ENCODE measurements at places on chromosomes 12 and 14.

DNA sequence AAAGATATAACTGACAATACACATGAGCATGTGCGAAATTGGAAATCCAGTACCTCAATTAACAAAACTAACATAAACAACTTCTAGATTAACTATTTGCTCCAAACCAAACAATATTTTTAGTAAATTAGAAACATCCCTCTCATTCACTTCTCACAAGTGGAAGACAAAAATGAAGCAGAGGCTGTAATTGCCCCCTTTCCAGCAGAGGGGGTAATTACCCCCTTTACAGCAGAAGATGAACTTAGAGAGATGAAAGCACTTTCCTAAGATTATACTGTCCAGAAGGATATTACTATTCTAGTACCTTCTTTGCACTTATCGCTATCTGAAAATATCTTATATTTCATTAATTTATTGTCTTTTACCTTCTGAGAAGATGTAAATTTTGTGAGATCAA lies 1025.2 kb downstream of the FSCB start:
- DNase-seq, result no peak

GRCh38 chr12:113766879-113767878 lies 198.9 kb downstream of the RBM19 start:
- no peak for DNase-seq

GRCh38 chr14:106315436-106315835 lies 789.1 kb downstream of the TMEM121 start:
- DNase-seq, result no peak

DNA sequence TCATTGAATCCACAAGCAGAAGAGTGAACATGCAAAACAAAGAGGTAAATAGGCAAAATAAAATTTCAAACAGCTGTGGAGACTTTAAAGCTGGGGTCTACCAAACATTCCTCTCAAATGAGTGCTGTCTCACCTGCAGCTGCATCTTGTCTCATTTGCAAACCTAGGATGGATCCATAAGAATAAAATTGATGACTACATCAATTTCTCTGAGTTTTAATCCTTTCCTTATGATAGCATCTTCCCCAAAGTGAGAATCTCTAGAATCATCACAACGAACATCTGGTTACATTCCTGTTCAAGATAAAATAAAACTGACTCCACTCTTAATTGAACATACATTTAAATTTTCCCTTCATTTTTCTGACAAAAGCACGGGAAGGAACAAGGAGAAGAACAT lies 18.2 kb downstream of the SSTR1 start:
- no peak for DNase-seq

DNA sequence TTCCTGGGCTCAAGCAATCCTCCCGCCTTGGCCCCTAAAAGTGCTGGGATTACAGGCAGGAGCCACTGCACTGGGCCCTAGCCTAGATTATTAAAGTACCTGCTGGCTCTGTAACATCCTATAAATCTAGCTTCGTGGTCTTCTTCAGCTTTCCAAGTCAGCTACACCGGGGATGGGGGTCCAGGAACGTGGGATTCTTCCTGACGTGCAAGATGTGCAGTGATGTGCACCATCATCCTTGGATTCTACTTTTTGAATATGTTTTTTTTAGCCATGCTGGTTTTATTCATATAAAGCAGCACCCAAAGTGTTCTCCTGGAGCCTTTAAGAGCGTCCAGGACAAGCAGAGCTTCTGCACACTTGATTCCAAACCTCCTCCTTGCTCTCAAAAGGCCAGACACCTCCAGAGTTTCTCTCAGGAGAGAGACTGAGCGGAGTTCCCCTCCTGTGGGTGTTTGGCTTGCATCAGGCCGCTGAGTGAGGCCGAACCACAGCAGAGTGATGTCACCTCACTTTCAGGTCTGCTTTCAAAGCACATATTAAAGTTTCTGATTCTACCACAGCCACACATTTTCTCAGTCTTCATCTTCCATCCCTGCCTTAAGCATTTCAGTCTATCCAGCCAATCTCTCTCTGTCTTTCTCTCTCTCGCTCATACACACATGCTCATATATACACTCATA lies 33.4 kb downstream of the VCPKMT start:
- no peak for DNase-seq

DNA sequence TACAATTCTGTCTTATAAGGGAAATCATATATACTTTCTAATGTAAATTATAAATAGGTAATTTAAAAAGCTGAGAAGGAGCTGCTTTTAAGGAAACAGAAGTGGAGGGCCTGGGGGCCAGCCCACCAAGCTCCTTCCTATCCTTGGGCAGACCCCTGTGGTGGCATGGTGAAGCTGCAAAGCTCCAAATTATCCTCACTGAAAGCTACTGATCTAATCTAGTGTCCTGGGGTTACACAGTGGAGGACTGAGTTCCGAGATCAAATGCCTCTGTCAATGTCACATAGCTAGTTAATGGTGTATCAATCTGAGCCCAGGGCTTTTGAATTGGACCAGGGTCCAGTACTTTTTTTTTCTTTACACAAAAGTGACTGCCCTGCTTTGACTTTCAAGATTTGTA lies 355.4 kb downstream of the CEP128 start:
- no peak for DNase-seq

DNA sequence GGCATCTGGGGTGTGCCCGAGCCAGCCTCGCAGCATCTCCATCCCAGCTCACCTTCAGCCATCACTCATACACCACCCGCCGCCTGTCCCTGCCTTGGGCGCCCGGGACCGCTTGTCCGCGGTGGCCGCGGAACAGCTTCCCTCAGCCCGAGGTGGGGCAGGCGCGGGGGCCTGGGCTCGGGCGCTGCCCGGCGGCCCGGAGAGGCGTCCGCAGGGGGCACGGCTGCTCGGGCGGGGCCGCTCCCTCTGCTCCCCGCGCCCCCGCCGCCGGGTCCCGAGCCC lies 430 bp downstream of the SLC41A2 start:
- DNase-seq, result no peak

DNA sequence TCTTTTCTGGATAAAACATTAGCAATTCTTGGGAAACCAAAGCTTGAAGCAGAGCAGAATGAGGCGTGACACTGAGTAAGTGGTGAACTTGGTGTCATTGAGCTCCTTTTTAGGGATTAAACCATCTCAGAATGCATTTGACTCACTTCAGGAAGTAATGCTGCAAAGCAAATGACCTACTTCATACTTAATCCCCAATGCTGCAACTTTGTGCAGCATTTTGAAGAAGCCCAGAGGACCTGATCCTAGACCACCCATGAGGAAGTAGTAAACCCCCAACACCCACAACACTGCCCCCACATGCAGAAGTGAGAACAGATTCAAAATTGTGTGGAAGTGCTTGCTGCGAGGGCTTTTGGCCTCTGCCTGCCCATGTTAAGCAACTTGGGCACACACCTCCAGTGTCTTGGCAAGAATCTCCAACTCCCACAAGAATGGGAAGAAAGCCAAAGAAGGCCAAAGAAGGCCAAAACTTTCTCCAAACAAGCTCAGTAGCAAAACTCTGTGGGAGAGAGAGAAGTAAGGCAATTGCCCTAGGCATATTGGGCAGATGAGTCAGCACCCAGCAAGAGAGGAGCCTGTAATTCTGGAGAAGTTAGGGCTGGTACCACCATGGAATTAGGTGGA lies 69.2 kb upstream of the ETV6 start:
- no peak for DNase-seq

GRCh38 chr12:38586789-38587188 lies 270.2 kb downstream of the ALG10B start:
- DNase-seq, result no peak

DNA sequence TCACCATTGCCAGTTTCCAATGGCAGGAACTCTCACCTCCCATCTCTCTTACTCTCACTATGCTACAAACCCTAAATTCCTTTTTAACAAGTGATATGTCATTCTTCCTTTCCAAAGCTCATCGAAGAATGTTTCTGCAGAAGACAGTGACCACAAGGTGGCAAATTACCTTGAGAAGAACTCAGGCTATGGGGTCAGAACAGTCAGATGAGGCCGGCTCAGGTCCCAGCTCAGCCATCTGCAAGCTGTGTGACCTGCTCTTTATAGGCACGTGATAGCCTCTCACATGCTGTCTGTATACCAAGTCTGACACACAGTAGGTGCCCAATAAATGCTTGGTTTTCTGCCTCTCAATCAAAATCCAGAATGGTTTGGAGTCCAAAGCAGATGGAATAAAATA lies 80.7 kb downstream of the FOXN3 start:
- no peak for DNase-seq

- DNase-seq, result no peak
Observed at GRCh38 chr14:103770500-103770899, 54.9 kb downstream of the ZFYVE21 start.

DNA sequence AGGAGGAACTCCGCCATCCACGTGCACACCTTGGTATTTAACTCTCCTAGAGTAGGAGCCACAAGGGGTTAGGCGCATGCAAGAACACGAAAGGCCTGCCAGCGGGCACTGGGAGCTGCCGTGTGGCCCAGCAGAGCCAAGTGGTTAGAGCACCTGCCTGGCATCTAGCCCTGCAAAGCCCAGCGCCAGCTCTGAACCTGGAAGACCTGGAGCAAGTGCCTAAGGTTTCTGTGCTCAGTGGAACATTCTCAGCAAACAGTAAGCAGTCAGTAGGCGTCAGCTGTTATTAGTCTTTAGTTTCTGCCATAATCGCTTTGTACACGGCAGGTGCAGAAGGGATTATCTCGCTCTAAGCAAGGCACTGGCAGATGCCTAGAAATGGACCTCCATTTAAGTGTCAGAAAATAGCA lies 55.4 kb downstream of the SETD3 start:
- no peak for DNase-seq

- DNase-seq, result no peak
Observed at GRCh38 chr12:6288235-6288634, 22.2 kb upstream of the PLEKHG6 start.

GRCh38 chr14:89617481-89618329 lies 200.7 kb upstream of the FOXN3 start:
- peak; percentile 33 for DNase-seq

GRCh38 chr12:109952873-109953272 lies 43.3 kb downstream of the GIT2 start:
- no peak for DNase-seq

DNA sequence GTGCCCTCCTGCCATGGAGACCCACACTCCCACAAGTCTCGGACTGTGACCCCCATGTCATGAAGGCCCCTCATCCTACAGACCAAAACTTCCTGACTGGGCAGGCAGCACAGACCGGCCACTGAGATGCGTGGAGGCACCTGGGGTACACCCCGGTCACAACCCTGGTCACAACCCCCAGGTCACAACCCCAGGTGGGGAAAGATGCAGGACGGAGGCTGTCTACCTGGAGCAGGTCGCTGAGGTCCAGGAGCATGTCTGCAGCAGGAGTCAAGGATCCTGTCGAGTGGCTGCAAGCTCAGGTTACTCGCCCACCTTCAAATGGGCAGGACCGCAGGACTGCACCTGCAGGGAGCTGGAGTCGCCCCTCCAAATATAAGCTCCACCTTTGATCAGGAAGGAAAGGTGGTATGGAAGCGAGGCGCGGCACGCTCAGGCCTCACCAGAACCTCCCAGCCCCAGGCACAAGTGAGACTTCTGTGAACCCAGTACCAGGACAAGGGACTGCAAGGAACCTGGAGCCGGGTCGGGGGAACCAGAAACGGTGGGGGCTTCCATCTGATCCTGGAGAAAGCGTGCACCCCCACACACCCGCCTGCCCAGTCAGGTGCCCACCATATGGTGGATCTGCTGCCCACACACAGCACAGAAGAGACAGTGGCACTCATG lies 8.1 kb downstream of the BTBD6 start:
- DNase-seq, result no peak

DNA sequence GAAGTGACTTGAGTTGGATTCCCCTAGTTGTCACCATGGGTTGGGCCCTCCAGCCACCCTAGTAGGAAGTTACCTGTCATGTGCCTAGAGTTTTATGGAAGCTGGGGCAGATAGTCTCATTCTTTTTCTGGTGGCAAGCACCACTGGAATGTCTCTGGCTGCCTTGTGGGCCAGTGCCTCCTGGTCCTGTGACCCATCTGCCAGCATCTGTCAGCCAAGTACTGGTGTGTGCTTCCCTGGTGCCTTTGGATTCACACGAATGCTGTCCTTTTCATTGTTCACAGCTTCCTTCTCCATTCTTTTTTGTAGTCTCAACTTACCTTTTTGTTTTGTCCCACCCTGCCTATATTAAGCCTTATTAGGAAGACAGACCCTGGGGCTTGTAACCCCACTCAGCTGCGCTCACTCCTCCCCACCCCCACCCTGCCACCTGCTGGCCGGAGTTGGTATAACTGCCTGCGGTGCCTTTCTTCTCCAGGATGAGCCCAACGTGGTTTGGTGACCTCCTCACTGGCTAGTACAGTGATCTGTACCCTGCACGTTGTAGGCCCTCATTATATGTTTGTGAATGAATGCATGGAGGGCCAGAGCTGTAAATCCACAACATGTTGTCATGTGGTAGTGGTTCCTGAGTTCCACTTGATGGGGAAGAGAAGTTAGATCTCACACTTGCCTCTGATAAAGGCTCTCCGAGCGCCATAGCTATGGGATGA lies 125.7 kb downstream of the TSPAN9 start:
- no peak for DNase-seq

DNA sequence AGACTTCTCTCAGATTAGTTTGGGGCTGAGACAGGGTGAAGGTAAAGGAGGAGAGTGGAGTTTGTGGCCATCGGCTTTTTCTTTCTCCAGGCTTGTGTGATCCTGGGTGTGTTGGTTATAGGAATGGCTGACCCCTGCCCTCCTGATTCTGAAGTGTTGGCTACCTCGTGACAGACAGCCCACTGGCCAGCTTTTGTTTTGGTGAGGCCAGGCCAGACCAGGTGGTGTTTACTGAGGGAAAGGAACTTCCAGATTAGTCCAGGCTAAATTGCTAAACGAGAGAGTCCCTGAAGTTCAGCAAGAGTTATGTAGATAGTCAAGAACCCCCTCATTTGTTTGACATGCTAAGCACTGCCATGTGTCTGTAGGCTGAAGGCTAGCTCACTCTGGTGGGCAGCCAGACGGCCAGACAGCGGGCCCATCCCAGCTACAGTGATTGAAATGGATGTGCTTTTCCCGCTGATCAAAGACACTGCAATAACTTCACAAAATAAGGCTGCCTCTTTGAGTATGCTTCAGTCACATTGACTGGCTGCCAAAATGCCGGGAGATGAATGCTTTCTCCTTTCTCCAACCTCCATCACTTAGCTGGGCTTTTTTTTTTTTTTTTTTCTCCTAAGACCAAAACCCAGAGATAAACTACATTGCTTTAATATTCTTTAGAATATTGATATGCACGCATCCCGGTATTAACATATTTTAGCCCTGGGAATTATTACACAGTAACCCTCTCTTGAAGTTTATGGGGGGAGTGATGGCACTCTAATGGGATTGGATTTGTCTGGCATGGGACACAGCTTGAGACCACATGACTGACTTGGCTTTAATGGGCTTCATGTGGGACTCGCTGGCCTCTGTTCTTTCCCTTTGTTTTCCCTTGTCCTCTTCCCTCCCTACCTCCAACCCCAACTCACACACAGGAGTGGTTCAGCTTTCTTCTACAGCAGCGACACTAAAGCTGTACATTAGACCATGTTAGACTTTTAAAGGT lies 76.9 kb downstream of the SMOC1 start:
- no peak for DNase-seq

- DNase-seq, result no peak
Observed at GRCh38 chr12:3365463-3366411, 125.3 kb upstream of the PRMT8 start.

DNA sequence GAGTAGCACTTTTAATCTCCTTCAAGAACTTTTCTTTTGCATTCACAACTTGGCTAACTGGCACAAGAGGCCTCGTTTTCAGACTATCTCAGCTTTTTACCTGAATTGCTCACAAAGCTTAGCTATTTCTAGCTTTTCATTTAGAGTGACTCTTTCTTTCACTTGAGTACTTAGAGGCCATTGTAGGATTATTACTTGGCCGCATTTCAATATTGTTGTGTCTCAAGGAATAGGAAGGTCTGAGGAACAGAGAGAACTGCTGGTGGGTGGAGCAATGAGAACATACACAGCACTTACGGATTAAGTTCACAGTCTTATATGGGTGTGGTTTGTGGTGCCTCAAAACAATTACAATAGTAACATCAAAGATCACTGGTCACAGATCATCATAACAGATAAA lies 224.8 kb upstream of the NPAS3 start:
- DNase-seq, result no peak

All from substantia nigra (tissue), 51 donors.